Esophagus muscularis mucosa (tissue), 4 donors: ENCODE measurements at places on chromosomes 16 and 17.

- DNase-seq: no peak
These were observed 28.4 kb downstream of the BPTF start for GRCh38 chr17:67853703-67854102.

GRCh38 chr16:87945351-87946042 is 5.7 kb upstream of the BANP start:
- DNase-seq: no peak

DNA sequence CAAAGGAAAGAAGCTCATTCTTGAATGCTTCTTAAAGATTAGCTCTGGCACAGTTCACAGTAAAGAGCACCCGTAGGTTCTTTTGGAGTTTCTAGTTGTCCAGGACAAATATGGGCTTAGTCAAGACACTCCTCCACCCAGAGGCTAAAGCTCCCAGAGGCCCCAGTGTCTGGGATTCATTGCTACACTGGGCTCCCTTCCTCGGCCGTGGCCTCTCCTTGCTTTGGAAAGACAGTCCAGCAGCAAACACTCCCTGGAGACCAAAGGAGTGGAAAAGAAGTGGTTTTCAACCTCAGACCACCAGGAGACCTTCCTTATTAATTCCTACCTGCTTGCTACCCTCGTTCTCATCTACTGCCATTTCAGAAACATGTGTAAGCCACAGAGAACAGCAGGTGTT is 17.1 kb downstream of the PHB1 start:
- DNase-seq: no peak

DNA sequence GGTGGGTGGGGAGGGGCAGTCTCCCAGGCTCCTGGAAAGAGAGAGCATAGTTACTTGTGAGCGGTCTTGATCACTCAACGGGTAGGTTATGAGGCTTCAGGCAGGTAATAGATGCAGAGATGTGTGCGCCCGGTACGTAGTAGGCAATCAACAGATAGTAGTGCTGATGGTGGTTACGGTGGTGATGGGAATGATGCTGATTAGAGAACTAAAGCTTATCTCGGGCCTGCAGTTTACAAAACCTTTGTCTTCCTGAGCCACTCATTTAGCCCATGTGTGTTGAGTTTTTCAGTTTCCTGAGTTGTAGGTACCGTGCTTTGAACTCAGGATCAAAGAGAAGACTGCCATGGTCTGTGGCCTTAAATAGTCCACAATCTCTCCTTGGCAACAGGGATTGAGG is 401.0 kb downstream of the SNX29 start:
- no peak for DNase-seq

- peak; percentile 24 for DNase-seq
These were observed 87.3 kb upstream of the CORO6 start for GRCh38 chr17:29709866-29710519.

DNA sequence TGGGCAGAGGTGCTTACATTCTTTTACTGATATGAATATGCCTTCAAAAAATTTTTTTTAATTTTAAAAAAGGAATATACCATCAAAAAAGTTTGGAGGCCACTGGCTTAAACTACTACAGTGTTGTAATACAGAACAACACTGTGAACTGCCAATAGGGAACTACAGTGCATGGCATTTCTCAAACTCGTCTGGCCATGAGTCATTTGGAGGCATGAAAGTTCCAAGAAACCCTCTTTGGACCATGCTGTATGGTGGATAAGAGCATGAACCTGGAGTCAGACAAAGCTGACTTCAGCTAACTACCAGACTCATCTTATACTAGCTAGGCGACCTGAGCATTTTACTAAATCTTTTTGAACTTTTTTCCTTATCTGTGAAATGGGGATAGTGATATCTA is 9.2 kb upstream of the NF1 start:
- no peak for DNase-seq

GRCh38 chr17:17155568-17155967 is 50.6 kb downstream of the PLD6 start:
- DNase-seq: no peak

DNA sequence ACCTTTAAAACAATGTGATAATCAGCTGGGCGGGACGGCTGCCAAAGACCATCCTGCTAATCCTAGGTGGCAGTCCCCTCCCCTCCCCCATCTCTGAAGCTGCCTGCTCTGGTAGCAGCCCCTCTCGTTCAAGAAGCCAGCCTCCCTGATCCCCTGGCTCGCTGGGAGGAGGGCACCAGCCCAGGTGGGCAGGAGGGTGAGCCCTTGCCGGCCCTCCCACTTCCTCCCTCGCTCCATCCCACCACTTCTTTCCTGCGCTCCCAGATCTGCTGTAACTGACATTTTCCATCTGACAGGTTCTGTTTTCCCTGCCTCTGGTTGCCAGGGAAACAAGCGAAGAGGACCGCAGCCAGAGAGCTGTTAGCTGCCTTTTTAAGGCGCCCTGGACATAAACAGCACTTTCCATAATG is 155.7 kb upstream of the TNRC6C start:
- DNase-seq: no peak

GRCh38 chr16:47734987-47735594 is 274.0 kb downstream of the PHKB start:
- peak; percentile 75 for DNase-seq

- no peak for DNase-seq
These were observed 46.6 kb downstream of the STH start for GRCh38 chr17:46045639-46046038.

- DNase-seq: no peak
These were observed 37.2 kb downstream of the LYRM1 start for GRCh38 chr16:20937736-20938135.

GRCh38 chr16:85328676-85329058 is 216.4 kb upstream of the CIBAR2 start:
- no peak for DNase-seq

GRCh38 chr17:71327376-71328059 is 793.3 kb upstream of the SOX9 start:
- DNase-seq: no peak

DNA sequence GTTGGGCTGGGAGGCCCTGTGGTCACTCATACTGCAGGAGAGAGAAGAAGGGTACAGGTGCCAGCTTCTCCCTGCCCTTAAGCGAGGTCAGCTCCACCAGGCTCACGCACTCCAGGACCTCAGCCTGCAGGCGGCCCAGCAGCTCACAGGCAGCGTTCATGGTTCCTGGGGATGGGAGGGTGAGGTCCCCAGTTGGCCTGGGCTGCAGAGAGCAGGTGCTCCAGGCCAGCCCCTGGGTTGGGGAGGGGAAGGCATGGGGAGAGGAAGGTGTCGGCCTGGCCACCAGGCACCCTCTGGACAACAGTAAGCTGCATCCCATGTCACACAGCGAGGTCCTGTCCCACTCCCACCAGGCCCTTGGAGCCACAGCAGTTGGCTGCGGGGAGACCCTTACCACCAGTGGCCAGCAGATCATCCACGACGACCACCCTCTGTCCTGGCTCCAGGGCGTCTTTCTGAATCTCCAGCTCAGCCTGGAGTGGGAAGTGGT is 2.0 kb downstream of the APRT start:
- DNase-seq: no peak

DNA sequence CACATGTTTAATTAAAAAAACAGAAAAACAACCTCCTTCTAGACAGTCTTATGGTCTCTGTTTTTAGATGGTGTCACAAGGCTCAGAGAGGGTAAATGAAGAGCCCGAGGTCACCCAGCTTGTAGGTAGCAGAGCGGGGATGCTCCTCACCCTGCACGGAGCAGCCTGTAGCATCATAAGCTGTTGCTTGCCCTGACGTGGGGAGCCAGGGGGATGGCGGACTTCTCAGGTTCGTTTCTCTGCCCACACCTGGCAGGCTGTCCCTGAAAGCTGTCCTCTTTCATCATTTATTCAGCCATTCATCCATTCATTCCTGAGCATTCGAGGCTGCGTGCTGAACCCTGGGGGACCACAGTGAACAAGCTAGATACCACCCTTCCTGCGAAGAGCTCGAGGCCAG is 75.7 kb upstream of the KSR1 start:
- DNase-seq: no peak

DNA sequence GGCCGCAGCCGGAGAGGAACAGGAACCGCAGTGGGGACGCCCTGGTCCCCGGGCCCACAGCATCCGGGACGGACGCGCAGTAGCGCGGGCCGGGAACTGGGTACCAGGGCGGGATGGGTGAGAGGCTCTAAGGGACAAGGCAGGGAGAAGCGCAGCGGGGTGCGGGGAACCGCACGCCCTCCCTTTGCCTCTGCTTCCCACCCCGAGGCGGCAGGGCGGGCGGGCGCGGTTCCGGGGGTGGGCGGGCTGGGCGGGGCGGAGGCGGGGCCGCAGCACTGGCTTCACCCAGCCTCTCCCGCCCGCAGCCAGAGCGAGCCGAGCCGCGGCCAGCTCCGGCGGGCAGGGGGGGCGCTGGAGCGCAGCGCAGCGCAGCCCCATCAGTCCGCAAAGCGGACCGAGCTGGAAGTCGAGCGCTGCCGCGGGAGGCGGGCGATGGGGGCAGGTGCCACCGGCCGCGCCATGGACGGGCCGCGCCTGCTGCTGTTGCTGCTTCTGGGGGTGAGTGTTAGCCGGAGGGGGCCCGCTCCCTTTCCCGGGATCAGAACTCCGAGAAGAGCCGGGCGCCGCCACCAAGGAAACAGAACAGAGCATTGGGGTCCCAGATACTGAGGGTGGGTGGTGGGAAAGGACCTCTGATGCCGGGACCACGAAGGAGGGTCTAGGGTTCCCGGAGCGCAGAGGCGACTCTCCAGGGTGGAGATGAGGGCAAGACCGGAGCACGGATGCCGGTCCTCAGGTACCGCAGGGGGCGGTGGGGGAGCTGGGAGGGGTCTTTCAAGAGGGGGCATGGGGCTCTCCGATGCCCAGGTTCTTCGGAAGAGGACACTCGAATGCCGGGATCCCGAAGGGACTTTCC is at the start of gene NGFR:
Gene NGFR (plus strand): TSS at position 308 of the 856 bp plus-strand sequence. CDS start 125 bp downstream, at position 433.
- no peak for DNase-seq

DNA sequence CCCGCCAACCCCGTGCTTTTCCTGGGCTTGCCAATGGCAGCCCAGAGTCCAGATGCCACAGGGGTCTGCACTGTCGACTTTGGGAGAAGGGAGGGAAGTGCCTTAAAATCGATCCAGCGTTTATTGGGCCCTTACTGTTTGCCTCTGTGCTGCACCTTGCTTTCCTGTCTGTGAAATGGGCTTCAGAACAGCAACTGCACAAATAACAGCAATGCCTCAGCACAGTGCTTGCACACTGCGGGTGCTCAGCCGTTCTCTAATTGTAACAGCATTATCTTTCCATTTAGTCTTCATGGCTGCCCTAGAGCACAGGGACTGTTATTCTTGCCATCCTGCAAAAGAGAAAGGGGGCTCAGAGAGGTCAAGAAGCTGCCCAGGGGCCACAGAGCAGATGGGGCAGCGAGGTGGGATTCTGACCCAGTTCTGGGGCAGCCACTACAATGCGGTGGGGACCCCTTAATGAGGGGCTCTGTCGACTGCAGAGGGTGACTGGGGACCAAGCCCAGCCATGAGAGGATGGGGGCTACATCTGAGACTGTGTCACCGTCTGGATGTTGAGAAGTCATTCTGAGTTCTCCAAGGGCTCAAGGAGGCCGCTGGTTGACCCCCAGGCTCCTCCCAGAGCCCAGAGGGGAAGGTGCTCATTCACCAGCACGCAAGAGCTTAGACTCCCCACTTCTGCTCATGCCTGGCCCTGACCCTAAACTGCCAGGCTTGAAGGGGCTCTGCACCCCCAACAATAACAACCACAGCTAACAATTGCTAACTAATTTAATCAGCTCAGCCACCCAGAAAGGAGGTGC is 9.4 kb upstream of the FOXF1 start:
- no peak for DNase-seq

GRCh38 chr17:17702449-17703139 is 21.3 kb downstream of the RAI1 start:
- no peak for DNase-seq

- no peak for DNase-seq
These were observed 98.2 kb downstream of the CYLD start for GRCh38 chr16:50839920-50840729.

GRCh38 chr17:64042700-64043485 is 22.5 kb upstream of the ICAM2 start:
- DNase-seq: no peak

DNA sequence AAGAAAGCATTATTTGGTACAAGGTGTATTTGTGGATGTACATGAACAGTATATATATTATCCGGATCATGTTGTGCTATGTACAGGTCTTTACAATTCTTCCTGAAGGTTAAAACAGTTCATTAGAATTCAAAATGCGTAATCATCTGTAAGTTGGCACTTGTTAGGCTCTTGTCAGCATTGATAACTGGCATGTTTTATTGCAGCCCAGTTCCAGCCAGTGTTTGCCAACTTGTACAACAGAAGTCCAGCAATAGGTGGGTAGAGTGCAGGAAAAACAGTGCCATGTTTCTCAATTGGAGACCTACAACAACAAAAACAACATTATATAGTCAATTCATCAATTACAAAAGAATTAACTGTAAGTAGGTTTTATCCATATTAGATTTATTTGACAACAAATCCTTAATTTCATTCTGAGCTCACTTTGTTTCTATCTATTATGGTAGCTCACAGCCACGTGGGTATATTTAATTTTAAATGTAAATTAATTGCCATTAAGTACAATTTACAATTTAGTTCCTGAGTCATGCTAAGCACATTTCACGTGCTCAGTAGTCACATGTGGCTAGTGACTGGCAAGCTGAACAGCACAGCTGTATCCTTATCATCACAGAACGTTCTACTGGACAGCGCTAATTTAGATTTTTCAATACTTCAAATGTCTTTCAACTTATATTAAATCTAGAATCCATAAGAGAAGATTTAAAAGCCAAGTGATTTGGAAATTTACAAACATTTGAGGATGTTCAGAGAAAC is 8.6 kb upstream of the ANKFY1 start:
- no peak for DNase-seq

GRCh38 chr17:35238821-35239220 is 4.1 kb upstream of the SLFN5 start:
- DNase-seq: no peak

DNA sequence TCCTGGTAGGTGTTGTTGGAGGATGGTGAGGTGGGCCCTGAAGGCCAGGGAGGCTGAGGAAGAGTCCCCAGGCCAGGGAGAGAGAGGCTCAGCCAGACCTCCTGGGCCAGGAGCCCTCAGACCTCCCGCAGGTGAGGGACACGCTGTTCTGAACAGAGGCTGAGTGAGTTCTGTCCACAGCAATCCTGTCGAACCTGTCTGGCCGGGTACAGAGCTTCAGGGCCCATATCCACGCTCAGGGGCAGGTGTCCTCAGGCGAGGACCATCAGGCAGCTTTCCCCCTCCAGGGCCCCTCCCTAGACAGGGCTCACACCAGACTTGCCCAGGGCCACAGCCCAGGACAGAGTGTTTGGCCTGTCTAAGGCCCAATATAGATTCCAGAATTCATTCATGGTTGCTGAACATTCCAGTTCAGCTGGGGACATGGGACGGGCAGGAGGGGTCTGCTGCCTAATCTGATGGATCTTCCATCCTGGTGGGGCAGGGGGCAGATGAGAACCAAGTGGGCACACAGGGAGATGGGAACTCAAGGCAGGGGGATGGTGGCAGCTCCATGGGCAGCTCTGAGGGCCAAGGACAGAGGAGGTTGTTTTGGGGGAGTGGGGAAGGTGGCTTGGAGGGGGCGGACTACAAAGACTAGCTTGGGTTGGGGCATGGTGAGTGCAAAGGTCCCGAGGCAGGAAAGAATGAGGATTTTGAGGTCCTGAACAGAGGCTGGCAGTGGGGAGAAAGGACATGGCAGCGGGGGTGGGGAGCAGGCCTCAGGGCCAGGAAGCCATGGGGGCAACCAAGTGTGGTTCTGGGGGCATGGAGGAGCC is 23.4 kb upstream of the MPRIP start:
- DNase-seq: no peak
